Suppressor macrophage treated with lipopolysaccharide for 4 hours (primary cell): ENCODE measurements at places on chromosomes 5 and 9.

GRCh38 chr9:5976674-5977397 lies 38.6 kb downstream of the RANBP6 start:
- DNase-seq = peak; percentile 68

GRCh38 chr5:168649306-168649705 lies 70.1 kb upstream of the PANK3 start:
- peak; percentile 9 for DNase-seq

DNA sequence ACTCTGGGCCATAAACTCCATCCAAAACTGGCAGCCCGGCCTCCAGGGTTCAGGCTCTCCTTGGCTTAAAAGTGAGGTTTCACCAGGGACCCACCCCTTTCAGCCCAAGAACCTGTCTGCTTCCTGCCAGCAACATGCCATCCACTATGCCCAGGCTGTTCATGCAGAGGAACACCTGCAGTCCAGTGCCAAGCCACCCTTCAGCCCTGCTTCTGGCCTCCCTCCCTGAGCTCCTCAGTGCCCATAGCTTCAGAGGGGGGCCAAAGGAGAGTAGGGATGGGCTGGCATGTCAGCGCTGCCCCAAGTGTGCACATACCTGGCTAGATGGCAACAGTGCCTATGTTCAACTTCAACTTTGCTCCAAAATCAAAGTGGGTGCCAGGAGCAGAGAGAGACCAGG lies 166.9 kb upstream of the MRPS30 start:
- no peak for DNase-seq

DNA sequence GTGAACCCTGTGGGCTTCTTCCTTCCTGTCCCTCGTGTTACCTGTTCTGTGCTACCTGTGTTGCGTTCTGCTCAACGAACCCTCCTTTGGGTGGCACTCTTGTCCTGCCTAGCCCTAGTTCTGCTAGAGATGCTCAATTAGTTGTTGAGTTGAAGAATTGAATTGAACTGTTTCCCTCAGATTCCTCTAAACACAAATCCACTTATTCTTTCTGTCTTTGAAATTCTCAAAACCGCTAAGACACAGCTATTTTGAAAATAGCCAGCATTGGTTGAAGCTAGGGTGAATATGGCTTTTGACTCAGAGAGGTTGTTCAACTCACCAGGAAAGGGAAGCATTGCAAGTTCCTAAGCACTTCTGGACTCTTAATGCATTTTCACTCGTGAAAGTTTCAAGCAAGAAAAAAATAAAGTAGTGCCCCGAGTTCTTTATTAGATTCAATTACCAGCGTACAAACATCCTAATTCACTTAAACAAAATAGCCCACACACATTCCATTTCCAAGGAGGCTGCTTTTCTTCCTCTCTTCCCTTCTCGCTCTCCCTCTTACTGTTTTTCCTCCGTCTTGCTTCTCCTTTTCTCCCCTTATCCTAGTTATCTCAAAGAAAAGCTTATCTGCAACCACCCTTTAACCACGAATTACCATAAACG lies 642 bp upstream of the ITGA1 start:
- no peak for DNase-seq

DNA sequence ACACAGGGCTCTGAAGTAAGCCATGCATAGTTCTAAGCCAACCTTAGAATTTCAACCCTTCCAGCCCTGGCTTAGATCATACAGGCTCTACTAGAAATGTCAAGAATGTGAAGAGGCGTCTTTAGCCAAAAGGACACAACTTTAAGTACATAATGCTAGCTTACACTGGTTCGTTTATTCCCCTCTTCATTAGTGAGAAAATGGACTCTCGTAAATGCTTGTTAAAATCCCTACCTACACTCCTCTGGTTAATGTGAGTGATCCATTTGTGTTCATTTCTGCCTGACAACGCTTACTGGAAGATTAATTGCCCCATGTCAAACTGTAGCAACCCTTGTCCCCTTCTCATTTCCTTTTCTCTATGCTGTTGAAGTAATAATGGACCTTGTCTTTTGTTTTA lies 149.3 kb upstream of the POU5F2 start:
- no peak for DNase-seq

DNA sequence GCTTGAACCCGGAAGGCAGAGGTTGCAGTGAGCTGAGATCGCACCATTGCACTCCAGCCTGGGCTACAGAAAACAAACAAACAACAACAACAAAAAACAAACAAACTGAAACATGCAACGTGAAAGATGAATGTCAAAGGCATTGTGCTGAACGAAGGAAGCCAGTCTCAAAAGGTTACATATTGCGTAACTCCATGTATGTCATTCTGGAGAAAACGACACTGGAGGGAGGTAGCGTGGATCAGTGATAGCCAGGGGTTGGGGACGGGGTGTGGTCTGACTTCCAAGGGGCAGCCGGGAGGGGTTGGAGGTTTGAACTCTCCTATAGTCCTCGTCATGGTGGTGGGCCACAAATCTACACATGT lies 12.1 kb upstream of the WDR5 start:
- peak; percentile 74 for DNase-seq

- DNase-seq = no peak
These were observed 665.0 kb downstream of the NR2F1-AS1 start for GRCh38 chr5:92916036-92916435.

DNA sequence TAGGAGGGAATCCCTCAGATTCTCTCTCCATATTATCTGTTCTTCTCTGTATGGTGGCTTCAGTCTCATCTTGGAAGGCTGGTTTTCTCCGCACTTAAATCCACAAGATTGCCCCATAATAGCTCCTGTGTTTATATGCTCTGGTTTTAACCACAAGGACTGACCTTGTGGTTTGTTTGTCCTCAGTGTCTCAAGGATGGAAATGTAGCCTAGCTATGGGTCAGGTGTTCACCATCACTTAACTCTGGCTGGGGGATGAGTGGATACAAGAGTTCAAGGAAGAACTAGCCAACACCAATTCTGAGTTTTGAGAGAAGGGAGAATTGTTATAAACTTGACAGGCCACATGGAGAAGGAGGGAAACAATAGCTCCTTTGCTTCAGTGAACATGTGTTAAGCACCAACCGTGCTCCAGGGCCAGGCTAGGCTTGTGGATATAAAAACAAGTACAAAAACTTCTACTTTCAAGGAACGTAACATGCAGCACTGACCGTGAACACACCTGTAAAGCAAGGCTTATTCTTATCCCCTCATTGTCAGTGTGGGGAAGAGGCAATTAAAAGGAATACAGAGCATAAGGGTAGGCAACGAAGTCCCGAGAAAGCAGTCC lies 75.6 kb upstream of the VLDLR start:
- DNase-seq = no peak

DNA sequence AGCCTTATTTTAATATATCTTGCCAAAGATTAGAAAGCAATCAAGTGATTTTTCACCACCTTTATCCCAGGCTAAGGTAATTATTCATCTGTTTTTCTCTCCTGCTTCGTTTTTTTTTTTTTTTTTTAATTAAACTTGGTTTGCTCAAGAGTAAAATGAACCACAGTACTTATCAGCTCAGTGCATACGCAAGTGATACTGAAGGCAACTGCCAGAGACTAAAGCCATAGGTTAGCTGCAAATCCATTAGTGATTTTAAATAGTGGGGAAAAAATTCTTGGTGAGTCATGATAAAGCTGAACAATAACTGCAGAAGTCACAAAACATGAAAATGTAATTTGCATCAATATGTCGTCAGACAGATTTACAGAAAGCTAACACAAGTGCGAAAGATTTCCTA lies 829.1 kb downstream of the PTPRD start:
- no peak for DNase-seq

- no peak for DNase-seq
These were observed 51.8 kb downstream of the NDST1 start for GRCh38 chr5:150559701-150560100.

- no peak for DNase-seq
These were observed 339.1 kb downstream of the NFIB start for GRCh38 chr9:13974891-13975290.

DNA sequence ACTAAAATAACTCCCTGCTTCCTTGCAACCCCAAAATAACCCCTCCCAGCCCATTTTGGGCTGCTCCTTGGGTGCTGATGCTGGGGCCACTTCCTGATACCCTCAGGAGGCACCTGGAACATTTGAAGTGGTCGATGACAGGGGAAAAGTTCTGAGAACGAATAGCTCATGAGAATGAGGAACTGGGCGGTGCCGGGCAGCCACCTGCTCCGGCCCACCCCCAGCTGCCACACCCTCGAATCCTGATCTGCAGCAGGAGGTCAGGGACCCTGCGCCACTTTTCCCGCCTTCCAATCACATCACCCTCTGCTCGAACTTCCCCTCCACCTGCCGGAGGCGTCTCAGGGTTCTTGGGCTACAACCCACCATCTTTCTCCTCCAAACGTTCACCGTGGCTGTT lies 19.7 kb downstream of the HRH2 start:
- DNase-seq = no peak

DNA sequence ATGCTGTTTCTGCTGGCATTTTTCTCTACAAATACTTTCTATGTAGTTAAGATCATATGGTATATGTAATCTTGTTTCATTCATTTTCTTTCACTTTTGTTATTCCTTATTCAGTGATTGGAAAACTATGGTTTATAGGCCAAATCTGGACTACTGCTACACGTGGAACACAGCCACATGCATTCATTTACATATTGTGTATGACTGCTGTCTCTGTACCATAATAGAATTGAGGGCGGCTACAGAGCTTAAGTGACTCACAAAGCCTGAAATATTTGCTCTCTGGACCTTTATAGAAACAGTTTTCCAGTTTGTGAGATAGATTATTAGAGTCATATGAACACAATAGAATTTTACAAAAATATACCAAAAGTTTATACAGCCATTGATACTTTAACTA lies 133.6 kb upstream of the CDKN2B start:
- DNase-seq = peak; percentile 60

DNA sequence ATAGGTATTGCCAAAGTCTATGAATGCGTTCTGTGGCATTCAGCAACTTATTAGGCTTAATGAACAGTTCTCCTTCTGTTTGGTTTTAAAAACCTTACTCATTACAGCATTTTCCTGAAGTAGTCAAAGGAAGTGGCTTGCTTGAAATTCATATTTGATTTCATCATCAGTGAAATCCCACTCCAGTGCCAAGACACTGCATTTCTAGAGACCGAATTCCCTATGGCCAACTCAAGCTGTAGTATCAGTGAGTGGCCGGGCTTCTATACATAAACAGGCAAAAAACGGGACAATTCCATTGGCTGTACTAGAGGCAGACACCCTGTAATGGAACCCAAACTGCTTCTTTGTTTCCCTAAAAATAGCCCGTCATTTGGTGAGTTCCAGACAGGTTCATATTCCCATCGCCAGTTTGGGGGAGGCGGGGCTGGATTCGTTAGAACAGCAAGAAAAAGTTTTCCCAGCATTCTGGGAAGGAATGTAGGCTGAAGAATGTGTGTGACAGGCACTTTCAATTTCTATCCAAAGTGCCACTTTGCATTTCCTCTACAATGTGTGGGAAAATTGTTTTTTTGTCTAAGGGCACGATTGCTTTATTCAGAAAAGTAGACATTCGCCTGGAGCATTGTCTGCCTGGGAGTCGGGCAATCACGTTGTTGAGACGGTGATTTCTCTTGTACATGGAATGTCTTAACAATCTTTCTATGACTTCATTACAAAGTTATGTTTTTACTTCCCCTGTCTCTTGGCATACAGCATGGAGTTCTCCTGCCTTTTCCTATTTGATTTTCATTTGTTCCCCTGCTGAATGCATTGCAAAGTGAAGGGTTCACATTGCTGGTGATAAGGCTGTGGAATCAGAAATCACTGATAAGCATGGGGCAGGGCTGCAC lies 141.8 kb upstream of the MAST4 start:
- DNase-seq = no peak

GRCh38 chr5:90161414-90161813 lies 248.1 kb downstream of the CETN3 start:
- peak; percentile 65 for DNase-seq
